Stimulated activated CD4-positive, alpha-beta T cell treated with anti-CD3 and anti-CD28 coated beads, Interleukin-2, amount 100 ng/mL, for 48 hours (primary cell): ENCODE measurements at places on chromosomes 12 and 14.

DNA sequence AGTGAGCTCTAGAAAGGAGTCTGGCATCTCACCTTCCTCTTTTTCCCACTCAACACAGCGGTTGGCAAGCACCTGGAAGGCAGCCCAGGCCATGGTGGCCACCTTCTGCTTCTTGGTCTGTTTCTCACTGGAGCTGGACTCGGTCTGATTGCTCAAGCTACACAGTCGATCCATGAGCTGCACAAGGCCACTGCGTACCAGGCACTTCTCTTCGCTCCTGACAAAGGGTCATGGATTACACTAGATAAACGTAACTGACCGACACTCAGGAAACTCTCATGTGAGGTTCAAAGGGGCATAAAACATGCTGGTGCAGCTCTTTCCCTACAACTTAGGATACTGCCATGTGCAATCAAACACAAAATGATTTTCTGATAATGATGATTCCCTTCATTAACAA, 113.7 kb downstream of the TRAFD1 start:
- DNase-seq = no peak

DNA sequence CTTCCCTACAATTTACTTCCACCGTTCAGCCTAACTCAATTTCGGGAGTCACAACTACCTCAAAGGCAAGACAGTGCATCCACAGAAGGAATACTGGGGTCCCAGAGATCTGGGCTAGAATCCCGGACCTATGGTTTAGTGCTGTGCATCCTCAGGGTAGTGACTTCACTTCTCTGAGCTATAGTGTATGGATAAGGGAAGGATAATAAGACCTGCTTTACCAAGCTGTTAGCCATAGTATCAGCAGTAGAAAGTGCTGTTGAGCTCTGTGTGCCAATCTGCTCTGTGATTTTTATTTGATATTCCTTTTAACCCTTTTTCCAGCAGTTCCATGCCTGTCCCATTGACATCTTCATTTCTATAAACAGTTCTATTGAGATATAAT, 1044.3 kb downstream of the BCL11B start:
- no peak for DNase-seq

DNA sequence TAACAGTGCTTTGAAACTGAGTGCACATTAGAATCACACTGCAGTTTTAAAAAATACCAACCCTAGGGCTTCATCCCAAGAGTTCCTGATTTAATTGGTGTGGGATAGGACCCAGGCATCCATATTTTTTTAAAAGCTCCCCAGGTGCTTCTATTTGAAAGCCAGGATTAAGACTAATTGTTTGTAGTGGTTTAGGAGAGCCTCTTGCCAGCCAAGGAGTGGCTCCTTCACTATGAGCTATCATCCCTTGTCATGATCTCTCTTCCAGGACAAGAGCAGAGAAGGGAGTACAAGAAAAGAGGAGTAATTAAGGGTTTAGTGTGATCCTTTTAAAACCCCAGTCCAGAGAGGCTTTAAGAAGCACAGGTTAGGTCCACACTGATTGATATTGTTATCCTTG, 178.0 kb downstream of the CAND1 start:
- no peak for DNase-seq

GRCh38 chr14:84894254-84894653, 635.7 kb upstream of the FLRT2 start:
- no peak for DNase-seq

DNA sequence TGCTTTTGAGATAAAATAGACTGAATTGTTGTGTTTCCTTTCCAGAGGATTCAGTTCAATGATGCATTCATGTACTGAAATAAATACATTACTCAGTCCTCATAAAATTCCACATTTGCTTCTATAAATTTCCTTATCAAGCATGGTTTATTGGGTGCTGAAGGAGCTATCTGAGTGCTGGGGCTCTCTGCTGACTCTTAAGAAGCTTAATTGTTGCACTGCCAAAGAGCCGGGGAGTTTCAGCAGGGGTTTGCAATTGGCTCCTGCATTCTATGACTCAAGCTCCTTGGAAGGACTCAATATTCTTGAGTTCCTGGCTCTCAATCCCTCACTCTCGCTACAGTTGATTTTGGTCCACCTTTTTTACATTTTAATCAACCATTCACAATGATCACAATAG, 69.8 kb upstream of the PYGL start:
- DNase-seq = no peak

DNA sequence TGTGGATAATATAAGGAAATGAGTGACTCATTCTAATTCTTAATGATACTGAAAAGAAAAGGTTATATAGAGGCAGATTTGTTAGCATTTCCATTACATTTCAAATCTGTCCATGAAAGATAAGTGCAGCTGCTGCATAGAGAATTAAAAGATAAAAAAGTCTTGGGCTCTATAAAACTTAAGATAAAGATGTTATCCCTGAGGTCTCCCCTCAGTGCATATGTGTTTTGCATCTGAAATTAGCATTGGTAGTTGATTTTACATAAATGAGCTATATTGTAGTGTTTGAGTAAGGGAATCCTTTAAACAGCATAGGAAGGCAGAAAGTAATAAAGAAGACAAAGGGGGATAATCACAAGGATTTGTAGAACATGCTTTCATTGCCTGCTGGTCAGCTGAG, 206.2 kb downstream of the FSCB start:
- DNase-seq = no peak

DNA sequence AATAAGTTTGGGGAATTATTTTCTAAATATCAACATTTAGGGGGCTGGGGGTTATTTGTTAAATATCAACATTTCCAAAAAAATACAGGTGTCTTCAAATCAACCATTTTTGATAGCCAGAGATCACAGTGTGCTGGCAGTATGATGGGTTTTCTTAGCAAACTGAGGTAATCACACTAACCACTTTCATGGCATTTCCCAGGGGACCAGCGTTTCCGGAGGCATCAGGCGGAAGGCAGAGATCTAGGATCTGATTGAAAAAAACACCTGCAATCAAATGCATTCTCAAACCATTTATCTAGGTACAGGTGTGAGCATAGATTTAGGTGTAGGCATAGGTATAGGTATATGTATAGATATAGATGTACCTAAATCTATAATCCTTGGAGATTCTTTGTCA, 34.6 kb downstream of the GLRX5 start:
- no peak for DNase-seq

GRCh38 chr12:93818488-93819049, 141.4 kb downstream of the CRADD start:
- no peak for DNase-seq

GRCh38 chr12:80412343-80412953, 31.6 kb upstream of the PTPRQ start:
- DNase-seq = no peak

DNA sequence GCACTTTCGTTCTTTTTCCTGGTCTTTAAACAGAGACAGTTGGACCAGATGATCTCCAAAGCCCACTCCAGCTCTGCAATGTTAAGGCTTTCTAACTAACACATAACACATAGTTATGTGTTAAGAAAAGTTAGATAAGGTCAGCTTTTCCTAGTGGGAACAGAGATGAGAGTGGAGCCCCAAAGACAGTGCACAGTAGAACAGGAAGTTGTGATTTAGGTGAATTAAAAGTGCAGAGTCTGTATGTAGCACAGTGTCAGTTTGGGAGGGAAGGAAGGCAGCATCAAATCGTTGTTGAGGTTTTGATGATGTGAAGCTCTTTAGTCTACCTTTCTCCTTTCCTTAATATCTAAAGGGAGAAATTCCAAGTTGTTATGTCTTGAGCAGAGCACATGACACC, 31.7 kb downstream of the PRORP start:
- DNase-seq = no peak

DNA sequence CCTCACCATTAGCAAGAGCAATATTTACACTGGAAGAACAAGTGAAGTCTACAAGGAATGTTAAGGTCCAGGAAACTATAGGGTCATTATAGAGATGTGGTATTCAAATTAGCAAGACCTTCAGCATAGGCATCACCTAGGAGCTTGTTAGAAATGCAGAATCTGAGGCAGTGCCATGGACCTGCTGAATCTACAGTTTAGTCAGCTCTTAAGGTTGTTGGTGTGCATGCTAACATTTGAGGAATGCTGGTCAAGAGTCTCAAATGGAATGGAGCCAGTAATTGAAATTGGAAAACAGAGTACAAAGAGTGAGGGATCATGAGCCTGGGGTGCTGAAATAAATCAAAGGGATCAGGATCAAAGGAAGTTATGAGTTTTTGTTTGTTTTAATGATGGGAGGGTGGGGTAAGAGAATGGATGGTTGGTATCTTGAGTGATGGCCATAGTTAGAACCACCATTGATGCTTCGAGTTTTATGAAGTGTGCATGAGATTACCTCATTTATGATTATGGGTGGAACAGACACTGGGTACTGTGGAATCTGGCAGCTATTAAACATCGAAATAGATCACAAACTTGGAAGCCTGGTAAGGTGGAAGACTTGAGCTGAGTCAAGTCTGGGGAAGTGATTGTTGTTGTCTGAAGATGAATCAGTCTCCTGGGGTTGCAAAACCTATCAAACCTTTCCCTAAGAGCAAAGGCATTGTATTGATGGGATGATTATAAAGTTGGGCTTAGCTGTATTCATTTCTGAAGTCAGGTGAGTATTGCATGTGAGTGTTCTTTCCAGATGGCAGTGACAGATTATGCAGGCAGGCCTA, 323.3 kb upstream of the E2F7 start:
- DNase-seq = no peak

GRCh38 chr12:46546634-46547273, 174.2 kb upstream of the SLC38A2 start:
- DNase-seq = no peak

DNA sequence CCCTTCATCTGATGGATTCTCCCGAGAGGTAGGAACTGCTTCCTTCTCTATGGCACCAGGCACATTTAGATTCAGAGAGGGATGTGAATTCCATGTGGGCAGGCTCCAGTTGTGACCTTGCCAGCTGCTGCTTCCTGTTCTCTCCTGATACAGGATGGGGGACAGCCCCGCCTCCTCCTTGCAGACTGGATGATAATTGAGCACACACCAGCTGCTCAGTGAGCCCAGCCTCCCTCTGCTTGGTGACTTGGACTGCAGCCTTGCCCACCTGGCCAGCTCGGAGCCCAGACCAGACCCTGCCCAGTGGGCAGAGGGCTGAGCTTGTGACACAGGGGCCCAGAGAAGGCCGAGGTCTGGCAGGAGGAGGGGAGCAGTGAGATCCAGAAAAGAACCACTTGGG, 90.2 kb downstream of the CALM1 start:
- no peak for DNase-seq

GRCh38 chr12:15636060-15636890, 152.9 kb downstream of the EPS8 start:
- no peak for DNase-seq

DNA sequence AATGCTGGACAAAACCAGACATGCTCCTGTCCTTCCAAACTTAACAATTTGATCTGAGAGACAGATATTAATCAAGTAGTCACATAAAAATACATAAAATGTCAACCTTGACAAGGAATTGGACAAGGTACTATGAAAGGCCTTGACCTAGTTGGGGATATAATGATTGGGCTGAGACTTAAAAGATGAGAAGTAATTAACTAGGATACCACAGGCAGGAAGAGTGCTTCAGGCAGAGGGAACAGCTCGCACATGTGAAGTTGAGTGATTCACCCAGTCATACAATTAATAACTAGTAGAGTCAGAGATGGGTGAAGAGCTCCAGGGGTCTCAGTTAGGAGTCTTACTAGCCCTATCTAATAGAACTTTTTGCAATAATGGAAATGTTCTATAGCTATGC, 259.5 kb downstream of the MSRB3 start:
- DNase-seq = no peak

- no peak for DNase-seq
Observed at GRCh38 chr14:68320495-68320894, 472.4 kb downstream of the ZFP36L1 start.
